Sigmoid colon (tissue), 7 donors: ENCODE measurements at places on chromosomes 5 and 9. TPM values are rescaled to one million over a fixed set of nuclear protein-coding genes. Genes with fewer than 3 reads are reported as not detected.

ECM2 gene
- 19.7 TPM for total RNA-seq

DNA sequence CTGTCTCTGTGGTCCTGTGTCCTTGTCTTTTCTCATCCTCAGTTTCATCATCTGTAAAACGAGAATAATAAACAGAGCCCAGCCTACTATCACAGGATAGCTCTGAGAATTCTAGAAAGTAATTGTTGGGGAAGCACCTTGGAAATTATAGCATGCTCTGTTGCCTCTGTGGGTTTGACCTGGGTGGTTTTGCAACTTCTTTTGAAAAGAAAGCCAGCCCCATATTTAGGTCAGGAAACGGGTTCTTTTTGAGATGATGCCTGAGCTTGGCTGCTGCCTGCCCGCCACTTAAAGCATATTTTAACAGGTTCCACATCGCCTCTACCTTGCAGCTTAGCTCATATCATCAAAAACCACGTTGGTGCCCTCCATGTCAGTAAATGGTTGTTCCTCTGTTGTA, 111.1 kb downstream of the TLR4 start:
- DNase-seq, result no peak

ACSL6 gene
- total RNA-seq, result 1.8 TPM

DNA sequence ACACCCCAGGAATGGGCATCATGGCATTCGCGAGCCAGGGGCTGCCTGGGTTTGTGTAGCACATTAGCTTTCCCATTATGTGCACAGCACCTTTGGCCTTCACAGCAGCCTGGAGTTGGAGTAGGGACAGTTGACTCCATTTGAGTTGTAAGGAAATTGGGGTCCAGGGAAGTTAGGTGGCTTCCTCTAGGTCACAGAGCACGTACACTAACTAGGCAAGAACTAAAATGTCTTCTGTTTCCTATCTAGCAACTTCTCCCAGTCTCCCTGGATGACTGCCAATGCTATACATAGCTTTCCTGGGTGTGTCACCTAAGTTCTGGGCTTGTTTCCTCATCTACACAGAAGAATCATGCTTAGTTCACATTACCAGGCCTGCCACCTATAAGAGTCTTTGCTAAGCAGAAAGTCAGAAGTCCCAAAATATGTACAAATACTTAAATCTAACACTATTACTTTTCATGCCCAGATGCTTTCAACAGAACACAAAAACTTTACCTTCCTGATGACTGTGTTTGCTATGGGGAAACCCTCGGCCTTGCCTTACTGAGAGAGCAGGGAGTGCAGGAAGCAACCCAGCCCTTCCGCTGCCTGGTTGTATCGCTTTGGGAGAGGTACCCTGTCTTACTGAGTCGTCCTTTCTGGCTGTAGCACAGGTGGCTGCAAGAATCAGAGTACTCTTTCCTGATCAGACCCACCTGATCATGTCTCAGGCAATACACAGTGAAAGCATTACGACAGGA, 12.0 kb downstream of the MACROH2A1 start:
- DNase-seq, result no peak

SPARC gene
- 276 TPM for total RNA-seq

TRIM23 gene
- total RNA-seq, result 17.6 TPM

DNA sequence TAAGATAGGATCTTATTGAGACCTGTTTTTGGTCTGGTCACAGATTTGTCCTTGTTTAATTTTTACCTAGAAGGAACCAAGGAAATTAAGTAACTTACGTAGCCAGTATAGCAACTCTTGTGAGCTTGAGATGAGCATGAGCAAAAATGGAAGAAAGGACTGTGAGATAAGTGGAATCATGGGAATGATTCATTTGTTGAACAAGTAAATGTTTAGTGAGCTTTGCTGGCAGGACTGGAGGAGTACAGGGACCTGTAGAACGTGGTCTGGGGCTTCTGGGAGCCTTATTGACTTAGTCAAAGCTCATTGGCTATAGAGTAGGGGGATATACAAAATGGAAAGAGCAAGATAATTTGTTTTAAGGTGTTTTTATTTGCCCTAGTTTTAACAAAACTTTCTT, 3.0 kb downstream of the RAD23B start:
- DNase-seq, result no peak

- peak; percentile 69 for DNase-seq
These were observed 150.4 kb upstream of the PCSK5 start for GRCh38 chr9:75739884-75740611.

DDX31 gene
- 5.7 TPM for total RNA-seq
